ENCODE measurements at places on chromosomes 4 and X. TPM values are rescaled to one million over a fixed set of nuclear protein-coding genes. Genes with fewer than 3 reads are reported as not detected.
A peak's percentile ranks its signal among the peaks of the same experiment; 100 is the strongest.

DNA sequence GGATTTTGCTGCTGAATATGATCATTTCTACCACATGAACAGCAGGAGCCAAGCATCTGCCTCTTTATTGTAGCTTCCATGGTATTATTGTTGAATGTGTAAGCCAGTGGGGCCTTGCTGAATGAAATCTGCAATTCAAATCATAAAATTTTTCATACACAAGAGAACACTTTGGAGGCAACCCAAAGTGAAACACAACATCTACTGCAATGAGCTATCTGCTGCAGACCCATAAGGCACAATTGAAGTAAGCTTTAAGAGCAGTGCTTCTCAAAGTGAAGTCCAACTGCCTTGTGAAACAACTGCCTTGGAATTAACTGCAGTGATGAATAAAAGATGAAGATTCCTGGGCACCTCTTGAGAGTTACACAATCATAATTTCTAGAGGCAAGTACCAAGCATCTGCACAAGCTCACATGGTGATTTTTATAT is 626.3 kb upstream of the INTU start:
- no peak for DNase-seq

Gene TCEAL3
- 30.4 TPM for polyA plus RNA-seq

GRCh38 chr4:80237992-80238391 is 28.5 kb upstream of the FGF5 start:
- DNase-seq: no peak

GRCh38 chr4:61182915-61183314 is 17.2 kb upstream of the ADGRL3 start:
- DNase-seq: no peak

GRCh38 chrX:54776061-54776460 is 22.0 kb downstream of the ITIH6 start:
- DNase-seq: no peak

- DNase-seq: no peak
These were observed 21.0 kb downstream of the MAOA start for GRCh38 chrX:43676971-43677572.

Gene TMPRSS11B
- polyA plus RNA-seq: 0.24 TPM

Gene AFM
- polyA plus RNA-seq: not detected

DNA sequence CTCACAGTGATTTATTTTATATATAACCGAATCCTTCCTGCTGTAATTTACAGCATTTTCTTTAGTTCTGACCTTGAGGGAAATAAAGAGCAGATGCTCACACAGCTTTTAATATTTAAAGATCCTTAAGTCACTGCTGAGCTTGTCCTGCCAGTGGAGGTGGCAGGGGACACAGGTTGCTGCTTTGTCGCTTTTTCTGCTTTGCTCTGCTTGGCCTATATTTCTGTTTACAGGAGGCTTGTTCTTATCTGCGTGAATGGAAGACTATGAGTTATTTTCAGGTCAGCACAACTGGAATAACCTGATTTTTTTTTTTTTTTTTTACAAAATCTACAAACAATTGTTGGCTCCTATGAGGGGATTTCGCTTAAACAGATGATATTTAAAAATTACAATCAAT is 2.3 kb downstream of the TXK start:
- DNase-seq: no peak

DNA sequence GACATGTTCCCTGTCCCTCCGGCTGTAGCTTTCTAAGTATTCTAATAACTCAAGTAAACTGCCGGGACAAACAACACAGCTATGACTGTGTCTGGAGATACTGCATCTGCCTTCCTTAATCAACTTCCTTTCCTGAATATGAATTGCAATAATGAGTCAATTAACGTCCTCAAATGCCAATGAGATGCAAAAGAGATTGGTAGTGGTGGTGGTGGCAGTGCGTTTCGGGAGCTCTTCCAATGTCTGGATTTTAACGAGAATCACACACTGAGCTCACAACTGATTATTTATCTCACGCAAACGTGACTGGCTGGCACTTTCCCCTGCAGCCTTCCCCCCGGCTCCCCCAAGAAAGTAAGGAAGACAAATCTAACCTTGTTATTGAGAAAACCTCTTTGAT is 226.1 kb upstream of the GK2 start:
- DNase-seq: no peak

GRCh38 chr4:98510757-98511517 is 147.5 kb downstream of the TSPAN5 start:
- peak; percentile 66 for DNase-seq

DNA sequence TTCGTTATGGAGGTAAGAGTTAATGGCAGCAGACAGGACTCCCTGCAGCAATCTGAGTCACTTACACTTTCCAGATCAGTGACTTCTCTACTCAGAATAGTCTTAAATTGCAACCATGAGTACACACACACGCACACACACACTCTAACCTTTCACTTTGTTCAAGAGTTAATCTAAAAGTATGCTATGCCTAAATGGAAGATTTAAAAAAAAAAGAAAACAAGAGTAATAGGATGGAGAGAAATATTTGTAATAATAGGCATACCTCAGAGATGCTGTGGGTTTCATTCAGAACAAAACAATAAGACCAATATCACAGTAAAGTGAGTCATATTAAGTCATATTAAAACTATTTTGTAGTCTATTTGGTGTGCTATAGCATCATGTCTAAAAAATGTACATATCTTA is 969.1 kb upstream of the PCDH10 start:
- no peak for DNase-seq

Gene TLR2
- 19.5 TPM for polyA plus RNA-seq

- no peak for DNase-seq
These were observed 7.0 kb downstream of the ATP8A1 start for GRCh38 chr4:42649870-42650269.

- DNase-seq: peak; percentile 78
These were observed 2.3 kb downstream of the ZNF827 start for GRCh38 chr4:145936142-145936996.

DNA sequence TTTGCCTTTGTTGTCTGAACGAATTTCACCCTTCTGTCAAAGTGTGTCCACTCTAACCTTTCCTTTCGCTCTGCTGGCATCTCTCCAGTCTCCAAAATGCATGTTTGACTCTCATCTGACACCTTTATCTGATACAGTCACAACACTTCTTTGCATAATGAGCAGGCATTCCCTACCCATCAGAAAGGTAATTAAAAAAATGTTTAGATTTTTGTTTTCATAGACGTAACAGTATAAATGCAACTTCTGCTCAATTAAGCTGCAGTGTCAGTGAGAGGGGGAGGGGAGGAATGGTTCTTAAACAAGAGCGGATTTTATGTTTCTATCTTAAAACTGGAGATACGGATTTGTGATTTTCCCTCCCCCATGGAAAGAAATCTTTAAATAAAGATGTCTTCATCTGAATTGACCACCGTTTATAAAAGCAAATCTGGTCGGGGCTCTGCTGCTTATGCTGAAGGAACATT is 70.2 kb downstream of the CXXC4 start:
- no peak for DNase-seq

Gene TCEAL8
- polyA plus RNA-seq: 111 TPM

Gene HELT
- not detected for polyA plus RNA-seq

Gene RIBC1
- polyA plus RNA-seq: 2.6 TPM

Gene MAGED4B
- polyA plus RNA-seq: 93.9 TPM

Gene SPATA4
- polyA plus RNA-seq: 1.0 TPM

Gene LIMCH1
- 92.4 TPM for polyA plus RNA-seq

GRCh38 chr4:56468097-56468422 is 643 bp downstream of the SRP72 start:
- DNase-seq: peak; percentile 48

Gene GABRE
- polyA plus RNA-seq: 14.2 TPM

DNA sequence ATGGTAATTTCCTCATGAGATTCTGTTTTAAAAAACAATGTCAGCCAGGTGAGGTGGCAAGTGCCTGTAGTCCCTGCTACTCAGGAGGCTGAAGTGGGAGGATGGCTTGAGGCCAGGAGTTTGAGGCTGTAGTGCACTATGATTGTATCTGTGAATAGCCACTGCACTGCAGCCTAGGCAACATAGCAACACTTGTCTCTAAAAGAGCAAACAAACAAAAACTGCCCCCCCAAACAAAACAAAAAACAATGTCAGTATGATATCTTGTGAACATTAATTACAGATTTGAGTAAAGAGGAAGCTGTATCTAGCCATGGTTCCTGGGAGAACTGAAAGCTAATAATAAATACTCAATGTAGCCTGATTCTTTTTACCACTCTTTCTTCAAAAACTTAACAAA is 6.8 kb upstream of the MSL3 start:
- no peak for DNase-seq

DNA sequence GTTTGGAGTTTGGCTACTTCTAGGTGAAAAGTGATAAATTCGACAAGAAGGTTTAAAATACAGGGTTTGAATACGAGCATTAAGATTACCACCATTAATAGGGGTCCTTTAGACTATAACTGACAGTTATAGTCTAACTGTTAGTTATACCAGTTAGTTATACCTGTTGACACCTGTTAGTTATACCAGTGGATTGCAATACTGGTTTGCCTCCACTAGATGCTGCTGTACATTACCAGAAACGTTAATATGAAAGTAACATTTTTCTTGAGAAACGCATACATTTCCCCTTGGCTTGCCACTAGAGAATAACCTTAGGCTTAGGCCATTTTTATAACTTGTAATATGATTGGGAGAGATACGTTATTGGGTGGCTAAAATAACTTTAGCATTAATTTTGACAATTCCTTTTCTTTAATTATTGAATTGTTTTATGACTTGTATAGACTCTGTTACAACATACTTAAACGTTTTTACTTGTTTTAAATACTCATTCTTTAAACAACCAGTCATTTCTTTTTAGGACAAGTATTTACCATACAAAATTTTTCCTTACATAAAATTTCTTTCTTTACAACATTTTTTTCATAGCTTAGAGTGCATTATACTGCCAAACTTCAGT is 911.2 kb downstream of the FSTL5 start:
- DNase-seq: no peak

DNA sequence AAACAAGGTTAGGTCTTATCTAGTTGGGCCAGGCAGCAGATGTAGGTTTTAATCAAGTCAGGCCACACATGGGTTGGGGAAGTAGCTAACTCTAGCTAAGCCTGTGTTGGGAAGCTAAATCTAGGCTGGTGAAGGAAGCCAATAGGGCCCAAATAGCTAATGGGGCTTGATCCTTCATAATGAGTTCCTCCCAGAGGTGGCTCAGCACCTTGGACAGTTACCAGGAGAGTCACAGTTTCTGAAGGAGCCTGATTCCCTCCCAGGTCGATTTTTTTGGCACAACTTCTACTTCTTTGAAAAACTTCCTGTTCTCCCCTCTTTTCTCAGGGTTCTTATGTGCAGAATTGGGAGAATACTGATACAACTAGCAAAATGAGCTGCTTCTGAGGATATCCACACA is 242.5 kb upstream of the PRPS2 start:
- DNase-seq: no peak

- DNase-seq: no peak
These were observed 68.8 kb upstream of the STX18 start for GRCh38 chr4:4610672-4611071.

DNA sequence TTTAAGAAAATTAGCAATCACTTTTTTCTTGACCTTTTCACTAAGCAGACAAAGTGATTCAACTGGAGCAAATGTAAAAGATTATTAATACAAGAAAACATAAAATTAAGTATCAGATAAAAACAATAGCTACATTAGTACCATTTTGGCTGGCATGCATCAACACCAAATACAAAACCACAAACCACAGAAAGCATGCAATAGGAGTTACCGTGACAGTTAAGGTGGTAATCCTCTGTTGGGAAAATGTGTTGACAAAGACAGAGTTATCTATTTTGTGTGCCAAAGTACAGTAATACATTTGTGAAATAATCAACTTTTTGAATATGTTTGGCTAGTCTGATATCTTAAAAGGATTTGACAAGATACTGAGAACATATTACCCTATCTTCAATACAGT is 89.8 kb upstream of the ETNPPL start:
- no peak for DNase-seq

- DNase-seq: no peak
These were observed 163.1 kb upstream of the PLAC1 start for GRCh38 chrX:134821370-134821769.

DNA sequence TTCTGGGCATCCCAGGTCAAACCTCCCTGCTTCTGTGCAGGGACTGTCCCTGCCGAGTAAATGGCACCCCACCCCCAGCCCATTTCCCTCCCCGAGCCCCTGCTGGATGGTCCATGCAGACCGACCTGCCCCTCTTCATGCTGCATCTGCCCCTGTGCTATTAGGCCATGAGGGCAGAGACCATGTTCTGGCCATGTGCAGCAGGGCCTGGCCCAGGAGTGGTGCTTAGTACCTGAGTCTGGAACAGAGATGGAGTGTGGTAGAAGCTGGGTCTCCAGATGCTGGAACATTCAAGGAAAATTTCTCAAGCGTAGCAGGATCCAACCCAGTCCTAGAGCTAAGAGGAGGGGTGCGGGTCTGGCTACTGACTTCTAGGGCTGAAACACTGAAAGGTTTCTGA is 15.3 kb upstream of the UBA1 start:
- no peak for DNase-seq

- DNase-seq: no peak
These were observed 351.5 kb upstream of the EMCN start for GRCh38 chr4:100869276-100869675.

Gene PPAT
- 23.5 TPM for polyA plus RNA-seq

DNA sequence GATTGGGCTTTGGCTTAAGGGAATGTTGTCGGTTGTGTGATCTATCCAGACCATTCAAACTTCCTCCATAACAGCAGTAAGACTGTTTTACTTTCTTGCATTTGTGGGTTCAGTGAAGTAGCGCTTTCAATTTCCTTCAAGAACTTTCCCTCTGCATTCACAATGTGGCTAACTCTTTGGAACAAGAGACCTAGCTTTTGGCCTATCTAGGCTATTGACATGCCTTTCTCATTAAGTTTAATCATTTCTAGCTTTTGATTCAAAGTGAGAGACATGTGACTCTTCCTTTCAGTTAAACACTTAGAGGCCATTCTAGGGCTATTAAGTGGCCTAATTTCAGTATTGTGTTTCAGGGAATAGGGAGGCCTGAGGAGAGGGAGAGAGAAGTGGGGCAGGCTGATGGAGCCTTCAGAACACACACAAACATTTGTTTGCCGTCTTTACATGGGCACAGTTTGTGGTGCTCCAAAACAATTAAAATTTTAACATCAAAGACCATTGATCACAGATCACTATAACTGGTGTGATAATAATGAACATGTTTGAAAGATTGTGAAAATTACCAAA is 34.1 kb downstream of the ADH5 start:
- no peak for DNase-seq

Gene MGAT4D
- polyA plus RNA-seq: not detected

Measured in left lung (tissue), 14 donors.